ENCODE measurements at places on chromosomes 1 and 21.

- no peak for DNase-seq
Observed at GRCh38 chr1:226920446-226920894, 19.6 kb upstream of the COQ8A start.

GRCh38 chr1:172451002-172451443, 7.2 kb upstream of the PIGC start:
- DNase-seq, result no peak

DNA sequence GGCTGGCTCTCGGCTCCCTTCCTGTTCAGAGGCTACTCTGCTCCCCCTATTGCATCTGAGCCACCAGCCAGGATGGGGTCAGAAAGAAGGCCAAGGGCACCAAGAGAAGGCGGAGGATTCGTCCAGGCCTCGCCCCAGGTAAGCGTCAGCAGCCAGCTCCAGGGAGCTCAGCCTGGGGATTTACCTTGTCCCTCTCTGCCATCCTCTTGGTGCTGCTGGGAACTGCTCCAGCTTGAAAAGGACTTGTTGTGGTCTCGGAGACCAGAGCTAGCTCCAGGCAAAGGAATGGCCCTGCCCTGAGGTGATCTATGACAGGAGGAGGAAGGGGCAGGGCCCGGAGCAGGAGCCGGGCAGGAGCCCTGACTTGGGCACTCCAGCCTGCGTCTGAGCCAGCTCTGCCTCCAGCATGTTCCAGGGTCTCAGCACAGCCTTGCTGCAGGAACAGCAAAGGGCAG, 113.7 kb upstream of the IFFO2 start:
- DNase-seq, result no peak

GRCh38 chr1:168386949-168387586, 106.4 kb downstream of the TBX19 start:
- peak; percentile 62 for DNase-seq

- DNase-seq, result no peak
Observed at GRCh38 chr1:151002611-151003010, 4.1 kb downstream of the MINDY1 start.

- no peak for DNase-seq
Observed at GRCh38 chr1:234992065-234992464, 136.6 kb downstream of the TOMM20 start.

DNA sequence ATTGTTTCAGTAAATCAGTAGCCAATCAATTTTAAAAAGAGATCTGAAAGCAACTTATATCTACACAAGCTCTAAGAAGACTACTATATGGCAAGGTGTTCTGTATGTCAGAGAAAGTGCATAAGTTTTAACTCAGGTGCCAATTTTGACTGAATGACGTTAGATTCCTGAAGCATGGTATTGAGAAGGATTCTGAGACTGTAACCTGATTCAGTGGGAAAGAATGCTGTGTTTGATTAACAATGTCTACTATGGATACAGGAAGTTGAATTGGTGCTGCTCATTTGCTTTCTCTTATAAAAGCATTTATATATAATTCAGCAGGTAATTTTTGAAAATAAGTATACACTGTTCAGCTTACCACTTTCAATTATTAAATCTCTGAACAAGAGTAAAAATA, 156.3 kb downstream of the PAPPA2 start:
- no peak for DNase-seq

DNA sequence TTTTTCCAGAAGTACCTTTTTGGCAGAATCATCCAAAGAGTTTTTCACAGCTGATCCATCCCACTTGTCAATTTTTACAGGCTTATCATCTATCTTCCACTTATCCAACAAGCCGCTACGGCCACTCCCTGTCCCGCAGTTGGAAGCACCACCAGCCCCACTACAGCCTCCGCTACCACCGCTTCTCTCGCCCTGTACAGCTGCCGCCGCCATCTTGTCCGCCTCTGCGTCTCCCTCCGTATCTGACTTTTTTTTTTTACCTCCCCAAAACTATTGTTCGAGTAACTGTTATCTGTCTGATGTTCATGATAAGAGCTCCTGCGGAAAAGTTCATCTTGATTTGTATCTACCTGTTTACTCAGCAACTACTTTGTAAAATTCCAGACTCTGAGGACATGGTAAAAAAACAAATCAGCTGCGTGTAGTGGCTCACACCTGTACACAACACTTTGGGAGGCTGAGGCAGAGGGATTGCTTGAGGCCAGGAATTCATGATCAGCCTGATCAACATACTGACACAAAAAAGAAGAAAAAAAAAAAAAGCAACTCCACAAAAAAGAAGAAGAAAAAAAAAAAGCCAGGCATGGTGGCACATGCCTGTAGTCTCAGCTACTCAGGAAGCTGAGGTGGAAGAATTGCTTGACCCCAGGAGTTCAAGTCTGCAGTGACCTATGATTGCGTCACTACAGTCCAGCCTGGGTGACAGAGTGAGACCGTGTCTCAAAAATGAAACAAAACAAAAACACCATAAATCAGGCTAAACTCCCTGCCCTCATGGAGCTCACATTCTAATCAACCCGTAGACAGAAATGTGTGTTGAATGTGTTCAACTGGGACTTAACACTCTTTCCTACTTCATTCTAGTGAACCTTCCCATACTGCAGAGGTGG, 8.0 kb upstream of the EYA3 start:
- no peak for DNase-seq

DNA sequence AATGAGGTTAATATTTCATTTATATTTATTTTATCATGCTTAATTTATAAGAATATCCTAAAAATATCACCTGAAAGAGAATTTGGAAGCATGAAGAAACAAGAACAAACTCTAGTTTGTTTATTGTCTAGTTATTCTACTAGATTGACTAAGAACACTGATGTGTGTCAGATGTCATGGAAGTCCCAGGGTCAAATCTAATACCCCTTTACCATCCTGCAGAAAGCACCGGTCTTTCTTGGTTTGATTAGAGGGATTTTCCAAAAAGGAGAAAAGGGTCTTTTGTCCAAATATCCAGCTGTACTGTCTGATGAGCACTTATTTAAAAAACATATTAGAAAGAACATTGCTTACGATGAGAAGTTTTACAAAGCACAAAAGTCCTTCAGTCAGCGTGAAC, 20.7 kb upstream of the CR2 start:
- DNase-seq, result no peak

- no peak for DNase-seq
Observed at GRCh38 chr21:34775793-34776192, 107.0 kb downstream of the CLIC6 start.

- DNase-seq, result no peak
Observed at GRCh38 chr1:59262631-59263030, 34.3 kb upstream of the FGGY start.

GRCh38 chr1:197595304-197595904, 179.9 kb downstream of the DENND1B start:
- no peak for DNase-seq

DNA sequence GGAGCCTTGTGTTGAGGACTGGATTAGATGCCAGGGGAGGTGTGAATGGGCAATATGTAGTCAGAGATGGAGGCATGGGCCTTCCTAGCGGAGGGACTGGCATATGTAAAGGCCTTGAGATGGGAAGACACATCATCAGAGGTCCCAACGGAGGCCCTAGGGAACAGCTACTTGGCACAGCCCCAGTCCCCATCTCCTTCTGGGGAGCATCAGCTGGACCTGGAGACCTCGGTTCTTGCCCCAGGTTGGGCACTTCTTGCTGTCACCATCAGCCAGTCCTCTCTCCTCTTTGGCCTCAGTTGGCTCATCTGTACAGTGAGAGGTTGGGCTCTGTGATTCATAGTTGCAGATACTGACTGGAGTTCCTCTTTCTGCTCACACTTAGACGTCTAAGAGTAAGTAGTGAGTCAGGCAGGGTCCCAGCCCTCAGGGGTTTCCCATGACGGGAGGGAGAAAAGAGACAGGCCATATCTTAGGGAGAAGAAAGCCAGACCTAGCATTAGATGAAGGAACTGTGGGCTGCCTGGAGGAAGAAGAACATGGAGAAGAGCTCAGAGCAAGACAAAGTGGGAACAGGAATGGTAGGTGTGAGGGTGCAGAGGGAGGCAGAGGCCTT, 3.4 kb upstream of the MARCKSL1 start:
- DNase-seq, result no peak

GRCh38 chr1:53608676-53609075, 130.3 kb downstream of the GLIS1 start:
- DNase-seq, result no peak

GRCh38 chr1:9728451-9729295, 77.1 kb downstream of the PIK3CD start:
- DNase-seq, result peak; percentile 63

DNA sequence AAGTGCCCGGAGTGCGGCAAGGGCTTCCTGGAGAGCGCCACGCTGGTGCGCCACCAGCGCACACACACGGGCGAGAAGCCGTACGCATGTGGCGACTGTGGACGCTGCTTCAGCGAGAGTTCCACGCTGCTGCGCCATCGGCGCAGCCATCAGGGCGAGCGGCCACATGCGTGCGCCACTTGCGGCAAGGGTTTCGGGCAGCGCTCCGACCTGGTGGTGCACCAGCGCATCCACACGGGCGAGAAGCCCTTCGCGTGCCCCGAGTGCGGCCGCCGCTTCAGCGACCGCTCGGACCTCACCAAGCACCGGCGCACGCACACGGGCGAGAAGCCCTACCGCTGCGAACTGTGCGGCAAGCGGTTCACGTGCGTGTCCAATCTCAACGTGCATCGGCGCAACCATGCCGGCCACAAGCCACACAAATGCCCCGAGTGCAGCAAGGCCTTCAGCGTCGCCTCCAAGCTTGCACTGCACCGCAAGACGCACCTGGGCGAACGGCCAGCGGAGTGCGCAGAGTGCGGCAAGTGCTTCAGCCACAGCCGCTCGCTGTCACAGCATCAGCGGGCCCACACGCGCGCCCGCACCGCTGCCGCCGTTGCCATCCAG, 10.0 kb downstream of the ZNF672 start:
- no peak for DNase-seq

- no peak for DNase-seq
Observed at GRCh38 chr1:55214934-55215193, 300 bp downstream of the USP24 start.

- no peak for DNase-seq
Observed at GRCh38 chr1:94068999-94069918, 51.7 kb downstream of the ABCA4 start.

All from activated CD4-positive, alpha-beta T cell treated with anti-CD3 and anti-CD28 coated beads for 24 hours (primary cell).